ENCODE measurements at places on chromosomes 2 and 18.

DNA sequence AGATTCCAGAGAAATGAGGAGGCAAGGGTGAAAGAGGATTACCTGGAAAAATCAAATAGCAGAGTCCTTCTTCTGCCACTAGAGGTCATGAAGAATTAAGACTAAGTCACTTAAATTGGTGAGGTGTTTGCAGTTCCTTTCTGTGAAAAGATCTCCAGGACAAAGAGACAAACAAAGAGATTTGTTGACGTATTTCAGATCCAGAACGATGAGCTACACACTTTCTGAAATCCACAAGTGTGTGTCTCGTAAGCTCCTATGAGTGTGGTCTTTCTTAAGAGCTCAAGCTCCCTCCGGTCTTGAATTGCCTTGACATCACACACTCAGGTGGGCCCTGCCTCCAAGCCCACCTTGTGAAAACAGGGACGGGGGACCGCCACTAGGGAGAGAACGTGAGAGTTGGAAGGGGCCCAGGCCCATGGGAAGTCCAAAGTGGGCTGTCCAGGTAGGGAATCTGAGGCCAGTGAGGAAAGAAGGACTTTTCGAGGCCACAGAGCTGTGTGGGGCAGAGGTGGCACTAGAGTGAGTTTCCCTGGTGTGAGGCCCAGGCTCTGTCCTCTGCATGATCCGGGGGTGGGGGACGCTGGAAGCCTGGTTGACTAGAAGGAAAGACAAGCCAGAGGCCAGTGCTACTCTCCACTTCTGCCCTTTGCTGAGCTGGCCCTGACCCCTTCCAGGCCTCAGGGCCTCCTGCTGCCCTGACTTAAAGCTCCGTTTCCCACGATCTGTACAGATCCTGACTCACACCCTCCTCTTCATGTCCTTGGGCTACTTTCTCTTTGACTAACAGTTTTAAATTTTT, 168.1 kb upstream of the NCK2 start:
- peak; percentile 35 for DNase-seq

- DNase-seq: no peak
These were observed 313.1 kb downstream of the PLCL1 start for GRCh38 chr2:198117406-198118041.

- DNase-seq: no peak
These were observed 66.1 kb downstream of the CIB4 start for GRCh38 chr2:26574900-26575560.

- DNase-seq: no peak
These were observed 85.5 kb downstream of the MALT1 start for GRCh38 chr18:58756596-58757240.

DNA sequence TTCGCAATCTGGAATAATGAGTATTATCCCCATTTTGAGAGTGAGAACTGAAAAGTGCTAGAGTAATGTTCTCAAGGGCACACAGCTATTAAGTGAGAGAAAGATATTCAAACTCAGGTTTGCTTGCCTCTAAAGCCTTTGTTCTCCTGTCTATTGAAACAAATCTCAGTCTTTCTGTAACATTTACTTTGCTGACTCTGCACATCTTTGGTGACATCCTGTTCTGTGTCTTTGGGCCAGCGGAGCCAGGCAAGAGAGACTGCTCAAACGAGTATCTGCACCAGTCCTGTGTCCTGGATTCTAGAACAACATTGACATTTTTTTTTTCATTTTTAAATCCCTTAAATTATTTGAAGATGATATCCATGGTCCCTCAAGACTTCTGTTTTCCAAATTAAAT, 1539.2 kb upstream of the PIK3C3 start:
- no peak for DNase-seq

- DNase-seq: peak; percentile 52
These were observed 3.3 kb upstream of the SPRED2 start for GRCh38 chr2:65435625-65436168.

DNA sequence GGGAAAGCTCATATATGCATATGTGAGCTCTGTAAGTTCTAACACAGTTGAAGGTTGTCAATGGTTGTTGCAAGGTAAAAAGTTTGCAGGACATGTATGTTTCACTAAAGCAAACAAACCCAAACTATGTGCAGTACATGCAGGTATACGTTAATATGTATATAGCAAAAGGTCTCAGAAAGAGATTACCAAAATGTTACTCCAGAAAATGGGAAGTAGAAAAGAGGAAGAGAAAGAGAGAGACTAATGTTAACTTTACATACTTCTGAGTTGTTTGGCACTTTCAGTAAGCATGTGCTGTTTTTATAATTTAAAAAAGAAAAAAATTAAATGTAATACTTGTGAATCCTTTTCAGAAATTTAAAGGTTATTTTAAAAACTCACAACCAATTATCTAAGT, 32.8 kb upstream of the PEX13 start:
- no peak for DNase-seq

GRCh38 chr2:10094271-10094814, 14.1 kb upstream of the CYS1 start:
- no peak for DNase-seq

DNA sequence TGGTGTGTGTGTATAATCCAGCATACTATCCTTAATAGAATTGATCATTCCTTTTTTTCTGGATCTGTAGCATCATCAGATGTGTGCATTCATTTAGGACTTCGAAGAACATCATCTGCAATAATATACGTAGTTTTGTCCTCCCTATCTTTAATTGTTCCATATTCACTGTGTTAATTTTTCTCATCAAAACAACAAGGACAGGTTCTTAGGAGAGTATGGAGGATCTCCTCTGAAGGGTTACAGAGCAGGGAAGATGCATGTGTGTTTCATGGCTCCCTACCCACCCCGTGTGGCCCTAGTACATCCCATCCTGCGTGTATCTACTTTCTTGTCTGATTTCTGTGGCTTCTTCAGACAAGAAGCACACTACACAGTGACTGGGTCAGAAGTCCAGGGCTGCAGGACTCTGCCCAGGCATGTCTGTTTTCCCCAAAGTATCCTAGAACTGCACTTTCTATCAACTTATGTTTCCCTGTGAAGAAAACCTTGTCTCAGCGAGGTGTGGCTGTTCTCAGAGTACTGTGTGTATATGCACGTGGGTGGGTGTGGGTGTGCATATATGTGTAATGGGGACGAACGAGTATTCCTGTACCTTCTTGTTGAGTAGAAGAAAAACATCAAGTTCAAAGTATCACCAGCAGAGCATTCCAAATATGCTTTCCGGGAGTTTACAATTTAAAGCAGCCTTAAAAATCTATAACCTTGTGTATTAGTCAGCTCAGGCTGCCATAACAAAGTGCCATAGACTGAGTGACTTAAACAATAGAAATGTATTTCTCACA, 220.4 kb upstream of the FOSL2 start:
- no peak for DNase-seq

DNA sequence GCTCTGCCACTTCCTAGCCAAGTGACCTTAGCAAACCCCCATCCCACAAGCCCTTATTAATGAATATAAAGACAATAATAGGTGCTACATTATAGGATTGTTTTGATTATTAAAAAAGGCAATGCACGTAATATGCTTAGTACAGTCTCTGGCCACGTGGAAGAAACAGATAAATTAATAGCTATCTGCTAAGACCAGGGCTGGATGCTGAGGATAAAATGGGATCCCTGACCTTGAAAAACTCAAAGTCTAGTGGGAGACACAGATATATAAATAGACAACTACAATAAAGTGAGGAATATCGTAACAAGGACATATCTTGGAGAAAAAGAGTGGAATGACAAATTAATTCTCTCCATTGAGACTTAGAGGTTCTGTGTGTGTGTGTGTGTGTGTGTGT, 29.9 kb upstream of the PARD3B start:
- no peak for DNase-seq

GRCh38 chr18:13517369-13517768, 209.0 kb downstream of the FAM210A start:
- no peak for DNase-seq

GRCh38 chr2:176140513-176141317, 10.6 kb upstream of the HOXD4 start:
- peak; percentile 71 for DNase-seq

DNA sequence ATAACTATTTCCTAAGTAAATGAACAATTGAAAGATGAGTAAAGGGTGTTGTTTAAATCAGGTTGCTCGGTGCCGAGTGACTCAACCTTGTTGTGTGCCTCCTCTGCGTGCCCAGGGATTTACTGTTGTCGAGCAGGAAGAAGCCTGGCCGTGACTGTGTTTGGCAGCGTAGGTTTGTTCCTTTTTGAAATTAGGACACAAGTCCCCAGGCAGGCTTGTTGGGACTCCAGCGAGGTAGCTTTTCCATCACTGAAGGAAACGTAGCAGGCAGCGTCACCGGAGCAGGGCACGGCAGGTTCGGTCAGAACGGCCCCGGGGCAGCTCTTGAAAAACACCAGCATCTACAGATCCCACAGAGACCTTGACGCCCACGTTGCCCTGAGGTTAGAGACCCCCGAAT, 48.6 kb downstream of the TMEM18 start:
- no peak for DNase-seq

DNA sequence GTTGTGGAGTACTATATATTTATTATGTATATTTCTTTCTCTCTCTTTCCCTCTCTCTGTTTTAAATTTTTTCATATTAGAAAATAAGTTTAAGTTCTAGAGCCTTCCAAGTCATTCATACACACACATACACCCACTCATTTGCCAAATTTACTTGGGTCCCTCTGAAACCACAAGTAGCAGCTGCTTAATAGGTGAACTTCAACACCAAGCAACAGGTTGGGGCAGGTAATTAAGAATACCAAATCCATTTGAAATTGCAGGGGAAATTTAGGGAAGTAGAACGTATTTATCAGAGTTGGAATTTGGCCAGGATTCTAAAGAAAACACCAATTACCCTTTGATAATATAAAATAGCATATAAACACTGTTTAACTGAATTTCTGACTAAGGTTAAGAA, 75.0 kb upstream of the RBBP8 start:
- DNase-seq: no peak

GRCh38 chr2:240762249-240762648, 57.8 kb downstream of the KIF1A start:
- no peak for DNase-seq

GRCh38 chr2:57185568-57185967, 861.0 kb upstream of the VRK2 start:
- no peak for DNase-seq

DNA sequence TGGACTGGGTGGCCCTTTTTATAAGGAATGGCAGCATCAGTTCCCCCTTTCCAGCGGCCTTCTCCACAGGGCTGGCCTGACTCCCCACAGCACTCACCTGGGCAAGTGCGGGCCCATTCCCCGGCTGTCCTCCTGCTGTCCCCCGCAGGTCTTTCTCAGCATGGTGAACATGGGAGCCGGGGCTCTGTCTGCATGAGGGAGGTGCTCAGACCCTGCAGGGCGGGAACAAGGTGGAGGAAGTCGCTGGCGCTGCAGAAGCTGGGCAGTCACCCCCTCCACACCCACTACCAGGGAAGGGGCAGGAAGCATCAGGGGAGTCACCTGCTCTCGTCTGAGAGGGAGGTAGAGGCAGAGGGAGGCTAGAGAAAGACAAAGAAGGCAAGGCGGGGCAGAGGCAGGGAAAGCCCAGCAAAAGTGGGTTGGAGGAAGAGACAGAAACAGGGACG, 12.2 kb downstream of the HES6 start:
- no peak for DNase-seq

GRCh38 chr2:204145263-204145751, 208.7 kb downstream of the ICOS start:
- DNase-seq: peak; percentile 78

DNA sequence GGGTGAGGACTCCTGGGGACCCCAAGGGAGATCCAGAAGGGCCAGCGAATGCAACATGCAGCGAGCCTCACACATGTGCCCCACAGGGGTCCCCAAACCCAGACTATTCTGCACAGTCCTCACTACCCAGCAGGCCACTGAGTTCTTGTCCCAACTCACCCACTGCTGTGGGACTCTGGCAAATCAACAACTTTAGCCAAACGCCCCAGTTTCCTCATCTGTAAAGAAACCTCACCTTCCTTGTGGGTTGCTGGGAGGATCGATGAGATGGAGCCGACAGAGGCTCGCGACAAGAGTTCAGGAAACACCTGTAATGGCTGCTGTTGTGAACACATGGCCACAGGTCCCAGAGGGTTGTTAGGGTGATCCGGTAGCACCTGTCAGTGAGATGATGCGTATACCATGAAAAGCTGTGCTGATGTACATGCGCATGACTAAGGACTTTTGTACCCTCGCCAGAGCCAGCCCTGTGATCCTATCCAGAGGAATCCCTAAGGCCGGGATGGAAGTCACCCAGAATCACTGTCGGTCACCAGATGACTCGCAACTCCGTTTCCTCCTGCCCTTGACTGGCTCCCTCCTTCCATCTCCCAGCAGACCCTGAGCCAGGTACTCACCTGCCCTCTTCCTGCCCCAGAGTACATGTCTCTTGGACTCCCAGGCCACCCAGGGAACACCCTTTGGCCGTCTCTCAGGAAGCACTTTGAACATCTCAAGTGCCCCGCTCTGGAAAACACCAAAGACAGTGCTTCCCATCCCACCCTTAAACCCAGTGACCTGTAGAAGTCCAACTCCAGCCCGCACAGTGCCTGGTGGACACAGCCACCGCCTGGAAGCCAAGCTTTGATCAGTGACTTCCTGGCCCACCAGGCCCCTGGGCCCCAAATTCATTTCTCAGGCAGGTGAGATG, 103.3 kb upstream of the ID2 start:
- no peak for DNase-seq

DNA sequence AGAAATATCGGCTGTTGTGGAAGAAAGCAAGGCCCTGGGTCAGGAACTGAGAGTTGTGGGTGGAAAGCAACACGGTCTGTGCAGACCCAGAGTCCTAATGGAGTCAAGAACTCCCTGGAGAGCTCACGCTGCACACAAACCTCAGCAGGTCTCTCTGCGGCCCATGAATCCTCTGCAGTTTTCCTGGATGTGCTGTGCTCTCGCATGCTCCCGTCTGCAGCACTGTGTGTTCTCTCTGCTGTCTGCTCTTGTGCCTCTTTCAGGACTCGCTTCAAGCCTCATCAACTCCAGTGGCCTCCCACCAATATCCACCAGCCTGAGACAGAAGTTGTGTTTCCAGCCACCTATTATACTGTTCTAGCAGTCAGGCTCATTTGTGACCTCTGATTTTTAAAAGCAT, 24.3 kb downstream of the RNU4ATAC start:
- DNase-seq: no peak

DNA sequence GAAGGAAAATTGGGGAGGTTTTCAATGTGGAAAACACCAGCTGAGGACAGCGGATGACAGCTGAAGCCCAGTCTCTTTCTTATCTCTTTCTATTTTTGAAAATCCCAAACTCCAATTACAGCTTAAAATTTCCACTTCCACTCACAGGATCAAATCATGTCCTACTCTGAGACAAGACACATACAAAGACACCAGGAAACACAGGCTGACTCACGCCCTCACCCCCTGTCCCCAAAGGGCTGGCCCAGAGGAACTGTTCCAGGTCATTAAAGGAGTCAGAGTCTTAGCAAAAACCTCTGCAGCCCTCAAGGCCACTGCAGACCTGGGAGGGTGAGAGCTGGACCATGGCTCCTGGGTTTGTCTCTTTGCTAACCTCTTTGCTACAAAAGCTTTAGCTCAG, 143.1 kb upstream of the CAPN13 start:
- no peak for DNase-seq

- no peak for DNase-seq
These were observed 140.2 kb downstream of the BCL11A start for GRCh38 chr2:60413069-60413813.
